ENCODE measurements at places on chromosomes 4 and X. TPM values are rescaled to one million over a fixed set of nuclear protein-coding genes. Genes with fewer than 3 reads are reported as not detected.

Gene SHISA3
- not detected for total RNA-seq

Gene HTR2C
- not detected for total RNA-seq

Gene RPS6KA3
- total RNA-seq = 39.9 TPM

Gene LEF1
- total RNA-seq = 3.0 TPM

Gene TKTL1
- total RNA-seq = 0.26 TPM

Gene GAGE13
- total RNA-seq = not detected

Gene PAGE1
- not detected for total RNA-seq

Gene TMEM35A
- total RNA-seq = 1.4 TPM

- no peak for DNase-seq
Observed at GRCh38 chrX:45110494-45110893, 90.2 kb downstream of the DIPK2B start.

GRCh38 chr4:115514675-115515074 lies 401.3 kb upstream of the NDST4 start:
- DNase-seq = no peak

DNA sequence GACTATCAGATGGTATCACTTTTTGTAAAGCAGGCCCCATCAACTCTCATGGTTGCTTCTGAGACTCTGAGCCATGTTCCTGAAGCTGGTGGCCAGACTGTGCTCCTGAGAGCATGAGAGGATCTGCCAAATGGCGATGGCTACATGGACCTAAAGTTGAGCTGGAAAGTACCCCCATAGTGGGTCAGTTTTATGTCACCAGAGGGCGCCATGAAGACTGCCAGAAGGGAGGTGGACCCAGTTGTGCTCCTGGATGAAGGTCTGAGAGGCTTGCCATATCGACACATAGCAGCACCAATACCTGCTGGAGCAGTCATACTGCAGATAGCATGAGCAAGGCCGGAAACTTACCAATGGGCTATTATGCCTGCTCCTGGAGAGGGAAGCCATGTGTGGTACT lies 105.7 kb downstream of the SLITRK2 start:
- no peak for DNase-seq

- DNase-seq = no peak
Observed at GRCh38 chrX:16883487-16883804, 13.3 kb upstream of the RBBP7 start.
